Left cardiac atrium (tissue), 4 donors: ENCODE measurements at places on chromosomes 5 and 9.

GRCh38 chr9:38038307-38039089 is 30.5 kb downstream of the SHB start:
- peak; percentile 72 for DNase-seq

DNA sequence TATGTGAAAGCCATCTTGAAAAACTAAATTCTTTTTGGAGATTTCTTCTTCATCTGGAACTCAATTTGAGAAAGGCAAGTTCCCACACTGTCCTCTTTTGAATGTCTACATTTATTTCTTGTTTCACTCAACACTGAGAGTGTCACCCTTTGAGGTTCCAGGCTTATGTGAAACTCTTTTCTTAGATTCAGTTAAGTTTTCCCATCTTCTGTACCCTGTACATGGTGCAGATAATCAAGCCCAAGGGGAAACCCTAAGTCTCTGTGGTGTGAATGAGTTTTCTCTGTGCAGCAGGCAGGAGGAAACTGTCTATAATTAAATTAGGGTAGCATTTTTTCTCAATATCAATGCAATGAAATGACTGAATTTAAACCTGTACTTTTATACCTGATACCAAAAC is 72.3 kb upstream of the PRLR start:
- no peak for DNase-seq

DNA sequence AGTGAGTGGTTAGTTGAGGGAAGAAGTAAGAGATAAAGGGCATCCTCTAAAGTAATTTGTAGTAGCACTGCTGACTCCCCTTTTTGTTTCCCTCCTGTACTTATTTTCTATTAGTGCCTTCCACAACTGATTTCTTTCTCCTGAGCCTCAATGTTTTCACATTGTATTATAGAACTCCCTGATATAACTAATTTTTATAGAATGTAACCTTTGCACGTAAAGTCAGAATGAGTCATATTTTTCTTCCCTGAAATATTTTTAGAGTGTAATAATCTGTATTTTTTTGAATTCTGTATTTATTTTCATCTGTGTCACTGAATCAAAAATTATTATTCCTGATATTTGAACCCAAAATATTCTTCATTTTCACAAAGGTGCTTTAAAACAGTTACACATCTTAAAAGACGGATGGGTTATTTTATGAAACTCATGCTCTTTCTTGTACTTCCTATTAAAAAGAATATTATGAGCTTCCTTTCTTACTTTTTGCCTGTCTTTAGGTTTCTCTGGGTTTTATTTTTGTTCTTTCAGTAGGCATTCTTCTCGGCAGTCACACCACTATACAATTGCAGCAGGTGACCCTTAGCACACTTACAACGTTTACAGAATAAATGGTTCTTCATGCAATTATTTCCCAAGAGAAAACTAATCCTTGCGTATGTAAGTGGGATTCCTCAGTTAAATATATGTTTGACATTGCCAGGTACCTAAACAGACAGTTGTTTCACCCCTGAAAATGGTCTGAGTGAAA is 30.5 kb upstream of the DMRTA1 start:
- DNase-seq, result no peak

- DNase-seq, result peak; percentile 60
Measured at GRCh38 chr5:150613991-150614660, 26.3 kb upstream of the SYNPO start.

DNA sequence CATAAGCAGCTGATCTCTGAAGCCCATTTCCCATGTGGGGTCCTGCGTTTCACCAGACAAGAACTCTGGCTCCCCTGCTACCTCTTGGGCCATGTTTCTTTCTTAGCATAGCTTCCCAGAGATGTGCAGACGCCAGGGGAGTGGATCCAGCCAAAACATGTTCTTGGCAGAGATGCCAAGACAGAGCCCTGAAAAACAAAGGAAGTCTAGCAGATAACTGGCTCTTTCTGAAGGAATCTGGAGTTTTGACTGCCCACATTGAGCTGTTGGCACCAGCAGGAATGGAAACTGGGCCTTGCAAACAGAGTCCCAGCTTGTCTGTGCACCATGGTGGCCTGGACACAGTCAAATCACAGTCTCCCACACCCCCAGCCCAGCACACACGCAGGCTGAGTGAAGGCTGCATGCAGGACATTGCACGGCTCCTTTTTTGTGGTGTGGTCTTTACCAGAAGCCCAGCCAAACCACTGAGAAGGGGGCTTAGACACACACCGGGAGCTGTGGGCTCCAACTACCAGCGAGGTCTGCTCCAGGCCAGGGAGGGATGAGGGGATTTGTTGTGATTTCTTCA is 114.7 kb downstream of the SNX18 start:
- peak; percentile 65 for DNase-seq

- no peak for DNase-seq
Measured at GRCh38 chr5:140150201-140150600, 24.5 kb downstream of the IGIP start.

GRCh38 chr9:126389992-126390391 is 63.4 kb downstream of the MVB12B start:
- no peak for DNase-seq

DNA sequence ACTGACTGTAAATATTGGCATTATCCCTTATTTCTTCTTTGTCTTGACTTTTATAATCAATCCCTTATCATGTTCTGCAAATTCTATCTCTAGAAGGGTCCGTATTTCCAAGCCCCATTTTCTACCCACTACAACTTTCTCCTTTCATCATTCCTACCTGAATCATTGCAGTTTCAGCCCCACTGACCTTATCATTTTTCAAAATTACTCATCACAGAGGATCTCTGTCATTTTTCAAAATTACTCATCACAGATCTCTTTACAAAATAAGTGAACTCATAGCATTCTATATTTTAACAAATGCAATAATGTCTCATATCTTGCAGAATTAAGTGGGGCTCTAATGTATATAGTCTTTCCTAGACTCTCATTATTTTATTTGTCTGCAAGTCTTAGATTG is 256.9 kb upstream of the COX7C start:
- no peak for DNase-seq

DNA sequence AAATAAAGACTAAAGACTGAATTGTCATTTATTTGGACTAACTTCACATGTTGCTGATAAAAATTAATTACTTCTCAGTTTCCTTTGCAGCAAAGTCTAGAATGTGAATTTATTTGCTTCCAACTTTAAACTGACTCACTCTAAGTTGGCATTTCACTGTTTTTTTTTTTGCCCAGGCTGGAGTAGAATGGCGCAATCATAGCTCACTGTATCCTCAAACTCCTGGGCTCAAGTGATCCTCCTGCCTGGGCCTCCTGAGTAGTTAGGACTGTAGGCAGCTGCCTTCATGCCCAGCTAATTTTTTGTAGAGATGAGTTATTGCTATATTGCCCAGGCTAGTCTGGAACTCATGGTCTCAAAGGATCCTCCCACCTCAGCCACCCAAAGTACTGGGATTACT is 3.5 kb downstream of the CCNB1 start:
- DNase-seq, result no peak

GRCh38 chr5:151110122-151110681 is 29.4 kb upstream of the TNIP1 start:
- DNase-seq, result no peak

GRCh38 chr5:37247496-37247895 is 1.7 kb downstream of the CPLANE1 start:
- DNase-seq, result no peak

GRCh38 chr9:20771729-20772128 is 87.7 kb downstream of the FOCAD start:
- DNase-seq, result no peak

DNA sequence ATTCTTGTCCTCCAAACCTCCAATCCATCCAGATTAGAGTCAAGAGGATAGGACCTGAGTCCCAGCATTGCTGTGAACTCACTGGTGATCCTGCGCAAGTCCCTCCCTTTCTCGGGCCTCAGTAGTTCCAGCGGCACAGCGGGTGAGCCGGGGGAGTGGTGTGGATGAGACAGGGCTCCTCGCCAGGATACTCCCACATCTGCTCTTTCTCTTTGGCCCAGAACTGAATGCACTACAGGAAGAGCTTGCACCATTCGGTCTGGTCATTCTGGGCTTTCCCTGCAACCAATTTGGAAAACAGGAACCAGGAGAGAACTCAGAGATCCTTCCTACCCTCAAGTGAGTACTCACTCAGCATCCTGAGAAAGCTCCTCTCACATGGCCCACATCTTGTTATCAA is 6.3 kb downstream of the GPX3 start:
- peak; percentile 60 for DNase-seq

DNA sequence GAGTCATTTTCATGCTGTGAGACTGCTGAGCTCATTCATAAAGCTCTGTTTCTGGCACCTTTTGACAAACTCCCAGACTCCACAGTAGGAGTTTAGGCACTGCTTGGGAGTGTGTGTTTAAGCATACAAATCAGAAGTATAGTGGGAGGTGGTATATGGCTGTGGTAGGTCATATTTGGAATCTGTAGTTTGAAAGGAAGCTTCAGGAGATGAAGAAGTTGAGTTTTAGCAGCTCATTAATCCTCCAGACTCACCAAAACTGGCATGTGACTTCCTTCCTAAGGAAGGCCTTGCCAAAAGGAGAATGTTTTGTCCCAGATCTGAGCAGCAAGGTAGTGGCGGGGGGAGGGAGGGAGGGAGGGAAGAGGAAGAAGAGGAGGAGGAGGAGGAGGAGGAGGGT is 52.8 kb downstream of the SAXO1 start:
- DNase-seq, result no peak

DNA sequence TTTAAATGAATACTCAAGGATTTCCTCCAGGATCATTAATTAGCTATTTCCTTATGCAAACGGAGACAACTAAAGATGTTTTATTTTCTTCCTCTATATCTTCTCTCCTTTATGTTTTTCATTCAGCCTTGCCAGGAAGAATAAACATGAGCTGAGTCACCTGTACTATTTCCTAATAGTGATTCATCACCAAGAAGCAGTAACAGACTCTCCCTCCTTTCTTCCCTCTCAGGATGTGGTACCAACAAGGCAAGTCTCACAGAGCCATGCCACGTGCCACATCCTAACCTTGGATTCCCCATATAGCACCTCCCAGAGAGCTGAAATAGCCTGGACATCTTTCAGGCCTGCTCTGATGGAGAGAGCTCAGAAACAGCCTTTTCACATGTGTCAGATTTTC is 758.6 kb upstream of the DMAC1 start:
- DNase-seq, result no peak

DNA sequence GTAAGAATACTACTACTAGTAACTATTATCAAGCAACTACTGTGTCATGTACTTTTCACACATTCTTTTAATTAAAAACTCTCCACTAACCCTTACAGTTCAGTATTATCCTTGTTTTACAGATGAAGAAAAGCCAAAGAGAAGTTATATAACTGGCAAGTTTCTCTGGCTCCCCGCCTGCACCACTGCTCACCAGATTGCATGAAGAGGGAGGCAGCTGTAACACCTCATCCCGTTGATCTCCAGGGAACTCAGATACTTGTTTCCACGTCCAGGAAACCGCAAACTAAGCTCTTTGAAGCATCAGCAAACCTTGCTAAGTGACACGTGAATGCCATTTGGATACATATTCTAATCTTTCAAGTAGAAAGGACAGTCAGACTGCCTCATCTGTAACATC is 70.3 kb downstream of the RIGI start:
- no peak for DNase-seq

GRCh38 chr5:73946919-73947602 is 321.1 kb downstream of the ARHGEF28 start:
- DNase-seq, result no peak

GRCh38 chr9:6782345-6782744 is 24.6 kb downstream of the KDM4C start:
- no peak for DNase-seq

DNA sequence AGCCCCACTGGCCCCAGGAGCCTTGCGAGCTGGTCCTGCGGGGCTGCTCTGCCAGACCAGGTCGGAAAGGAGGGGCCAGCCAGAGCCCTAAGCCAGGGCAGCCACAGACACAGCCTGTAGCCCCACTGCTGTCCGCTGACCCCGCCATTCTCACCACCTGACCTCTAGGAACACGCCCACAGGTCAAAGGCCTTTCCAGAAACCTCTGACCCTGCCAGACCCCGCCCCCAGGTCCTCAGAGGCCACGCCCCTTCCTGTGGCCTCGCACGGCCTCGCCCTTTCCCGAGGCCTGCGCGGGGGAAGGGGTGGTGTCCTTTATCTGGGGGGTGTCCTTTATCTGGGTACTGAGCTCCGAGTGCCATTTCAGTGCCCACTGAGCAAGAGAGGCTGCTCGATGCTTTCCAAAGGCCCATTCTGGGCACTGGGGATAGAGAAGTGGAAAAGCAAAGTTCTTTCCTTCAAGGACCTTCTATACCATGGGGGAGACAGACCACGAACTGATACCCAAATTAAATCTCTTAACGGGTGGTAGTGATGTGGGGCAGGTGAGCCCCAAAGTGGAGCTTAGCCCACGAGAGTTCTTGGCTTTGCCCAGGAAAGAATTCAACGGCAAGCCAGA is 46.5 kb downstream of the P4HA2 start:
- no peak for DNase-seq

- DNase-seq, result peak; percentile 35
Measured at GRCh38 chr5:81397176-81397575, 3.2 kb upstream of the ACOT12 start.

DNA sequence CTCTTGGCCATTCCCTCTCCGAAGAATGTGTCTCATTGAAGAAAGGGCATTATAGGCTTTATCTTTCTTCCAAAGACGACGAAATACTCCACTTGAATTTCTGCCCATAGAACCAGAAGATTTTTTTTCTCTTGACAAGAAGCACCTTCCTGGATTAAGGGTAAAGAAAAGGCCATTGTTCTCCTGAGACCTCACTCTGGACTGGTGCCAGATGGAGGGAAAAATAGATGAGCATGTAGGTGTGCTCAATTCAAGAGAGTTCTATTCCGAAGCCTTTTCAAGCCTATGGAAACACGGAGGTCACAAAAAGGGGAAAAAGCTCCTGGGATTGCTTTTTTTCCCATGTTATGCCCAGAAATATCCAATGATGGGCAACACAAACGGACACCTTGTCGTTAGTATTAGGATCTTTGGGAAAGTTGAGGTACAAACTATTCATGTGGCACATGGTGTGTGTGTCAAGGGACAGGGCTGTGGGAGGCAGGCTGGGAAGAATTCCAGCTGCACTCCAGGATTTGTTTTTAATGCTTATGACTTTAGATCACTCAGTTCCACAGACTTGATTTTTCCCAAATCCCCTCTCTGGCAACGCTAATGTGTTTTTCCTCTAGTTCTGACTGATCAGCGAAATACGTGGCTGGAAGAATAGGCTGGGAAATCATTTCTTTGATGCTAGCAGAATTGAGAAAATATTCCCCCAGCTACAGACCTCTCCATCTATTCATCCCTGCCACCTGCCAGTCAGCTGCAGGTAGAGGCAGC is 89.9 kb downstream of the SIL1 start:
- no peak for DNase-seq
